ENCODE measurements at places on chromosomes 13 and 19.

DNA sequence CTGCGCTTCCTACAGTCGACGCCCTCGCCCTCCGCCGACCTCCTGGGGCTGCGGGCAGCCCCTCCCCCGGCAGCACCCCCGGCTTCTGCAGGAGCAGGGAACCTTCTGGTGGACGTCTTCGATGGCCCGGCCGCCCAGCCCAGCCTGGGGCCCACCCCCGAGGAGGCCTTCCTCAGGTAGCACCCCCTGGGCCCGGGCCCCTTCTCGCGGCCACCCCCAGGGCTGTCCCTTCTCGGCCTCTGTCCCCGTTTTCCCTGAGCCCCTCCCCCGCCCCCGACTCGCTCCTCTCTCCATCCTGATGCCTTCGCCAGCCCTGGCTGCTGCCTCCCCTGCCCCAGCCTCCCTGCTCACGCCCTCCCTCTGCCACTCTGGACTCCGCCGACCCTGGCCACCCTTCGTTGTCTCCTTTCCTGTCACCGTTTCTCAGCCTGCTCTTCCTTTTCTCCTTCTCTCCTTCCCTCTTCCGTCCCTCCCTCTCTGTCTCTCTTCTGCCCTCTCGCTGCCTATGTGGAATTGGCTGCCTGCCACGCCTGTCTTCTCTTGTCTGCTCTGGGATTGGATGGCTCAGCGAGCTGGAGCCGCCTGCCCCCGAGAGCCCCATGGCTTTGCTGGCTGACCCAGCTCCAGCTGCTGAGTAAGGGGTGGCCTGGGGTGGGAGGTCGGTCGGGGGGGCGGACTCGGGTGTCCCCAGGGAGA is 11.0 kb downstream of the FUZ start:
- no peak for DNase-seq

GRCh38 chr13:112648966-112649690 is 40.7 kb upstream of the ATP11A start:
- DNase-seq, result no peak

GRCh38 chr13:69198706-69199105 is 908.9 kb upstream of the ATXN8OS start:
- DNase-seq, result no peak

GRCh38 chr13:42967660-42968059 is 24.4 kb downstream of the EPSTI1 start:
- no peak for DNase-seq

DNA sequence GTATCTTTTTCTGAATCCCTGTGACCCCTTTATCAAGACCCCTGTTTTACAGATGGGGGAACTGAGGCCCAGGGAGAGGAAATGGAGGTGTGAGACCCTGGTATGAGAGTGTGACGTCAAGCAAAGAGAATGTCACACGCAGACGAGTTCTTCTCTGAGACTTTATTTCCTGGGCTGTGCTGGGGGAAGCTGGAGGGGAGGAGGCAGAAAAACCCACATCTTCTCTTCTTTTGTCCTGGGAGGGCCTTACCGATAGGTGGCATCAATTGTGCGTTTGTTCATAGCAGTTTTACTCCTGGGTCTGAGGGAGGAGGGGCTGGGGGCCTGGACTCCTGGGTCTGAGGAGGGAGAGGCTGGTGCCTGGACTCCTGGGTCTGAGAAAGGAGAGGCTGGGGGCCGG is 4.9 kb upstream of the KLK15 start:
- DNase-seq, result no peak

DNA sequence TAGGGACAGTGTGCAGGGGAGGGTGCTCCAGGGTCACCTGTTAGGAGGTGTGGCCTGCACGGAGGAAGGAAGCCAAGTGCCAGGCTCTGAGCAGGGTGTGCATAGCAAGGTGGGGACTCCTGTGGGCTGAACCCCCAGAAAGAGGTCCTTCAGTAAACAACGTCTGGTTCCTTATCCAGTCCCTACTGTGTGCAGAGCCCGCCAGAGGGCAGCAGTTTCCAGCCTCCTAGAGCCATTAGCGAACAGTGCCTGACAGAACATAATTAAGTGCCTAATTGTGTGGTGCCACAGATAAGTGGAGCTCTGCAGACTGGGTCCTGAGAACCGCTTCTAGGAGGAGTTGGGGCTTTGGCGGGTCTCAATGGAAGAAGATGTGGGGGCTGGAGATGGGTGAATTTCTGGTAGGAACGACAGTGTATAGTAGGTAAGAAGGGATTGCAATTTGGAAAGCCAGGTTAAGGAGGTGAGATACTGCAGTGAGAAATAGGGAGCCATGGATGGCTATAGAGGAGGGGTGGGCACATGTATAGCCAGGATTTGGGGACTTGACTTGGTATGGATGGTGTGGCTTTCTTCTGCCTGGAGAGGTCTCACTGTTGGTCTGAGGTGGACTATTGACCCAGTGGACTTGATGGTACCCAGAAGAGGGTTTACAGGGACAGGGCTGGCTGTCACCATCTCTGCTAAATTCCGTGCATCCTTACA is 323.1 kb downstream of the ZNF536 start:
- no peak for DNase-seq

DNA sequence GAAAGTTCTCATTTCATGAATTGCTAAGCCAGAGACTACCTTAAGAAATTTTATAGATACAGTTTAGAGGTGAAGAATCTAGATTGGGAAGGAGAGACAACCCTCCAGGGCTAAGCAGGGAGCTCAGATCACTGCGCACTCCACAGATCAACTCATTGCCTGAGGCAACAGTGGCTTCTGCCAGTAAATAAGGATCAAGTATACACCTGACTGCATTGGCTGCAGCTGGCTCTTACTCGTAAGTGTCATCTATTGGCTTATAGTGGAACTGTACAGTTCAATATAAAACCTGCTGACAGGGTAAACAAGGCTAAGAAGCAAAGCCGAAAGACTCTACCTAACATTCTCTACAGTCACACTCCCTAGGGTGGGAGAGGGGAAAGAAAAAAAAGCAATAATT is 18.0 kb upstream of the C1QTNF9B start:
- no peak for DNase-seq

DNA sequence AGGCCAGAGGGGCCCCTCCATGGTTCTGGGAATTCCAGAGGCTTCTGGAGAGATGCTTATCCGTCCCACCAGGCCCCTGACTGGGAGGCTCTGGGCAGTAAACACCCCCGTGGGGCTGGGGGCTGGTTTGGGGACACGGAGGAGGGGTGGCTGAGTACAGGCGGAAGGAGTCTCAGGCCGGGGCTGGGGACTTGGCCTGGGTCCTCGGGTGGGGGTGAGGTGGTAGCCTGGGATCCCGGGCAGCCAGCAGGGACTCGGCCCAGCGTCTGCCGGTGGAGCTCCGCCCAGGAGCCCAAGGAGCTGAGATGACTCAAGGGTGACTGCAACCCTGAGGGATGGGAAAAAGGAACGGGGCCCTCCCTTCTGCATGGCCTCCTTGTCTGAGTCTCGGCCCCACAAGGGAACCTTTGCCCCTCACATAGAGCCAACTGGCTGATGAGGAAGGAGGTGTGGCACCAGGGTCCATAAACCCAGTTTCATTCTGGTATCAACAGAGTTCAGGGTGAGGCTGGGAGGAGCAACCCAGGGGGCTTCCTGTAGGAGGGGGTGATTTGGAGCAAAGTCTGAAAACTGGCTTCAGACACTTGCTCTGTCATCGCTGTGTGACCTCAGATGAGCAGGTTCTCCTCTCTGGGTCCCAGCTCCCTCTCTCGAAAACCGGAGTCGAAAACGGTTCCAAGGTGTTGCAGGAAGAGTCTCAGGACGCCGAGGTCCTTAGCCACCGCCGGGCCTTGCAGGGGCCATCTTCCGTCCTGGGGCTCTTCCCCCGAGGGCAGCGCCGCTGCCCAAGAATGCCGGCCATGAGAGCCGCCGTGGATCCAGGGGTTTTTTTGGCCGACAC is 809 bp downstream of the MISP start:
- peak; percentile 21 for DNase-seq

- DNase-seq, result no peak
These were observed 19.7 kb upstream of the CLN5 start for GRCh38 chr13:76971851-76972829.

- DNase-seq, result no peak
These were observed 2.5 kb upstream of the NOVA2 start for GRCh38 chr19:45976178-45976577.

GRCh38 chr19:48290771-48291488 is 21.0 kb downstream of the ZNF114 start:
- DNase-seq, result peak; percentile 52

GRCh38 chr13:111082240-111082639 is 32.9 kb upstream of the ARHGEF7 start:
- DNase-seq, result no peak

DNA sequence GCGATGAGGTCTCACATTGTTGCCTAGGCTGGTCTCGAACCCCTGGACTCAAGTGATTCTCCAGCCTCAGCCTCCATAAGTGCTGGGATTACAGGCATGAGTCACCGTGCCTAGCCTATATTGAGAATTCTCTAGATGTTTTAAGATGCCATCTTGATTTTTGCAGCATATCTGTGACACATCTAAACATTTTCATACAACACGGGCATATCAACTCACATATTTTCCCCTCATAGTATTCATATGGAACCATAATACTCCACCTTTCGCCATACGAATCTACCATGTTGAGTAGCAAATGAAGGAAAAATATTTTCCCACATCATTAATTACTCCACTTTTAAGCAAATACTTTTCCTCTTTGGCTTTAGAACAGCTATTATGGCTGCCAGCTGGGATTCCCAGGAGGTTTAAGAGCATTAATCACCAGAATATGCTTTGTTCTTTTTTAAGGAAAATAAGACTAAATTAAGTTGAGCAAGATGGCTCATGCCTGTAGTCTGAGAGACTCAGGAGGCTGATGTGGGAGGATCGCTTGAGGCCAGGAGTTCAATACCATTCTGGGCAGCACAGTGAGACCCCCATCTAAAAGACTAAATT is 56.9 kb upstream of the GTF2F2 start:
- DNase-seq, result no peak

DNA sequence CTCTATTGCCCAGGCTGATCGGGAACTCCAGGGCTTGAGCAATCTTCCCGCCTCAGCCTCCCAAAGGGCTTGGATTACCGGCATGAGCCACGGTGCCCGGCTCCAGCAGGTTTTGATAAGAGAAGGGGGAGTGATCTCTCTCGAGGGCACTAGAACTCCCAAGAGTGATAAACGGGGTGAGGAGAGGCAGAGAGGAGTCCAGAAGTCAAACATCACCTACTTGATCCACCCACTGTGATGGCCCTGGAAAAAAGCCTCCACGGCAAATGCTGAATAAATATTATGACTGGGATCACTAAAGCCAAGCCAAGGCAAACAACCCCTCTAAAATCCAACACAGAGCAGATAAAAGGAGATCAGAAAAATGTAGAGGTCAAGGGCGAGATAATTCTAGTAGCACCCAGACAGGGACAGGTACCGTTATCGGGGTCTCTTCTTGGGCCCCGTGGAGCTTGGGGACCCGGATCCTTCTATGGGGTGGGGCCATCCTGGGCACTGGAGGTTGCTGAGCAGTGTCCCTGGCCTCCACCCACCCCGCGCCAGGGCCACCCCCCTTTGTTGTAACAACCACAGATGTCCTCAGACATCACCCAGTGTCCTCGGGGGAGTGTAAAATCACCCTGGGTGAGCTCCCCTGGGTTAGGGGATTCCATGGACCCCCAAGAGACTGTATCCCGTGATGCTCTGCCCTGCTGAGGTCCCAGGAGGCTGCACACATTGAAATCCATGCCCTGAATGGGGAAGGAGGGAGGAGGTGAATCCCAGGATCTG is 3.7 kb upstream of the CREB3L3 start:
- DNase-seq, result no peak

GRCh38 chr19:47352095-47352494 is 3.0 kb downstream of the DHX34 start:
- DNase-seq, result no peak

GRCh38 chr13:26503826-26504594 is 53.5 kb upstream of the WASF3 start:
- no peak for DNase-seq

- DNase-seq, result no peak
These were observed at the start of gene PLK5 for GRCh38 chr19:1523412-1524286. Gene PLK5 (plus strand): TSS chr19:1524077. CDS start chr19:1526997, 2,920 bp downstream.

GRCh38 chr19:660793-661426 is 2.1 kb downstream of the RNF126 start:
- DNase-seq, result no peak

DNA sequence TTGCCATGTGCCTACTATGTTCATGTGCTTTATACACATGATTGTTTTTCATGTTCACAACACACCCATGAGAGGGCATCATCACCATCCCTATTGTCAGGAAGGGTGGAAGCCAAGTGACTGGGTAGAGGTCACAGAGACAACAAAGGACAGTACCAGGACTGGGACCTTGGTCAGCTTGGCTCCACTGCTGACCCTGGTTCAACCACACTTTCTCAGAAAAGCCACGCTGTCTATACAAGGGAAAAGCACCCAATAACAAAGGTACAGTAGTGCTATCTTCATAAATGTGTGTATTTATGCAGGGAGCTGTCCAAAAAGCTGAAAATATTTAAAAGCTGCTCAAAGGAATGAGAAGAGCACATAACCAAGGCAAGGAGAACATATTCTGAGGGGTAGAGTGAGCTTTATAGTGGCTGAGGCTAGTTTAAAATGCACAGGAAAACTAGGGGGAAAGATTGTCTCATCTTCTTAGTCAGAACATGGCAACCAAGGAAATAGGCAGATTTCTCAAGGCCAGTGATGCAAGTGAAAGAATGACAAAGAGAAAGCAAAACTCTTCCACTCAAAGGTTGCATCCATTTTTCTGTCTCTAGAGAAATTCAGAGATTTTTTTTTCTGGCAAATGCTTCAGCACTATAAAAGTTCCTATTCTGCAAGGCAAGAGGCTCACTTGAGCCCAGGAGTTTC is 415.0 kb downstream of the FOXO1 start:
- DNase-seq, result no peak

DNA sequence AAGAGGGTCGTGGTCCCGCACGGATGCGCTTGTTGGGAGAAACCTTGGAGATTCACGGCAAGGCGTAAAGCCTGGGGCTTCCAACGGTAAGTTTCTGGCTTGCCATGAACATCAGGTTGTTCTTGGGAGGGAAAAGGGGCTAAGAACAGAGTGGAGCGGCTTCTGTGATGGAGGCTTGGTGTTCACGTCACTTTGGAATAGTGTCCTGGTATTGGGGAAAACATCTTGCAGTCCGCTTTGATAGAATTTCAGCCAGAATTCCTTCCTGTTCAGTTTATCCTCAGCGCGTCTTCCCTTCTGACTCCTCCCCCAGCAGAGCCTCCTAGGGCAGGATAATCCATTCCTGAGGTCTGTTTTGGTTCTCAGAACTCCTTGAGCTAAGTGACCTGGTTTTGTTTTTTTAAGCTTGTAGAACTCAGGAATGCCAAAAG is 2.0 kb downstream of the KCTD15 start:
- no peak for DNase-seq

GRCh38 chr19:1154731-1155351 is 19.2 kb downstream of the SBNO2 start:
- DNase-seq, result peak; percentile 61

GRCh38 chr13:53907891-53908290 is 879.3 kb downstream of the OLFM4 start:
- DNase-seq, result no peak

DNA sequence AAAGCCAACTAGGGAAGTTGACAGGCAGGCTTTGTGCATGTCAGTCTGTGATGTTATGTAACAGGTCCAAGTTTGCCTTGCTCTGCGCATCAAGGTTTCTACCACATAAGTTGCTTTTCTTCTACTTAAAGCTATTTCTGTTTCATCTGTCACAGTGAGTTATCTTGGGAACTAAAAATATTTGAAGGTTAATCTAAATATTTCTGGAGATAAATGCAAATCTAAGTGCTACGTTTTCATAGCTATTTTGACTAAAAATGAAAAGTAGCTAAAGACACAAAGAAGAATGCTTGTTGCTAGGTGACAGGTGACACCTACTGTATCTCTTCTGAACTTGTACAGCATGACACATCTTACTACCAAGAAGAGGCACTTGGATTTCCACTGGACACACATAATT is 135.6 kb downstream of the KLF12 start:
- no peak for DNase-seq

GRCh38 chr13:61316647-61317046 is 99.0 kb downstream of the PCDH20 start:
- no peak for DNase-seq

Data from CD4-positive, alpha-beta T cell treated with Interleukin-1 beta for 1 hour (primary cell).